Hippocampal formation (tissue), 2 donors: ENCODE measurements at places on chromosomes 16 and 17.

- no peak for DNase-seq
These were observed 24.4 kb downstream of the NAA60 start for GRCh38 chr16:3467921-3468320.

- DNase-seq, result no peak
These were observed 1.0 kb downstream of the RSPRY1 start for GRCh38 chr16:57186872-57187854.

GRCh38 chr16:9136596-9136995, 45.2 kb downstream of the HAPSTR1 start:
- no peak for DNase-seq

DNA sequence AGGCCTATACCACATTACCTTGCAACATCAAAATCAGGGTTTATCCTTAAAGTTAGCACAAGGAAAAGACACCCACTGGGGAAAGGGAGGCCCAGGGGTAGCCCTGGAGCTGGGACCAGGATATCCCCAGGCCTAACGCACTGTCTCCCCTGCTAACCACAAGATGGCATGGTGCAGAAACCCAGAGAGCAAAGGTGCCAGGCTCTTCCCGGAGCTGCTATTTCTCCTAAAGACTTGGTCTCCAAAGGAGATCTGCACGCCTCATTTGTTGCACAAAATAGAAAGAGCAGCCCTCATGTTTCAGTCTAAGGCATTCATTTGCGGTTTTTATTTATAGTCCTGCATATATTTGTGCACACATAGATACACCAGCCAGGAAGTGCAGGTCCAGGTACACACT, 408.6 kb downstream of the SOX9 start:
- no peak for DNase-seq

- no peak for DNase-seq
These were observed 3.8 kb downstream of the MRPL38 start for GRCh38 chr17:75900691-75901533.

GRCh38 chr16:23729503-23730424, 16.7 kb upstream of the ERN2 start:
- no peak for DNase-seq

GRCh38 chr17:4485676-4486646, 12.7 kb upstream of the SPNS2 start:
- no peak for DNase-seq

- no peak for DNase-seq
These were observed 33.7 kb downstream of the TEKT3 start for GRCh38 chr17:15307710-15308111.

GRCh38 chr16:8673611-8674412, 605 bp upstream of the ABAT start:
- DNase-seq, result no peak
